ENCODE measurements at places on chromosomes 2 and 18.

DNA sequence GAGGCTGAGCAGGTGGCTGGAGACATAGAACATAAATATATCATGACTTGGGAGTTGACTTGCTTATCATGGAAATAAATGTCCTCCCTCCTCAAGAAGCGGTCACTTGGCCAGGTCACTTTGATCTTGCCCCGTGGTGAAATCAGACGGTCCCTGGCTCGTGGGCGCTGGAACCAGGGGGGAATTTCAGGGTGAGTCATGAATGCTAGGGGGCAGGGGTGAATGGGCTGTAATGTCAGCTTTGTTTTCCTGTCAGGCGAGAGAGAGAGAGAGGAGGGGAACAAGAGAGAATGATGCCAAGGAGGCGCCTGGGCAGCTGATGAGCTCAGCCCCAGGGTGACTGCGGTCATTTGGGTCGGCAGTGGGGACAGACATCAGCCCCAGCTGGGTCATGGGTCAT is 47.7 kb downstream of the RRM2 start:
- no peak for DNase-seq

GRCh38 chr2:138962686-138963085 is 182.5 kb upstream of the NXPH2 start:
- DNase-seq = no peak

DNA sequence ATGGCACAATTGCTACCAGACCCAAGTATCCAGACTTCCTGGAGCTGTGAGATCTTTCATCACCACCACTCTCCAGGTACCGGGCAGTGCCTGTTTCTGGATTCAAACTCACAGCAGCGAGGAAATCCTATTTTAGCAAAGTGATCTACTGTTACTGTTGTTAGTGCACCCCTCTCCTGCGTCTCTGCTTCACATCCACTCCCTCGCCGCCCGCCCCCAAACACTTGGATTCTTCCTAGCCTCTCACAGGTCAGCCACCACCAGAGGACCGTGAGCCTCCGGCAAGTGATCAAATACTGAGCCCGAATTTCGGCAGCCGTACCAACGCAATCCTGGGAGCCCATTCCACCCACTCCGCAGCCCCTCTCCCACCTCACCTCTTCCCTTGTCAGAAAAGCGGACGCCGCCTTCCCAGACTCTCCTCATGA is 519 bp downstream of the METTL4 start:
- DNase-seq = peak; percentile 37

GRCh38 chr2:190447766-190448165 is 39.6 kb downstream of the MFSD6 start:
- DNase-seq = no peak

DNA sequence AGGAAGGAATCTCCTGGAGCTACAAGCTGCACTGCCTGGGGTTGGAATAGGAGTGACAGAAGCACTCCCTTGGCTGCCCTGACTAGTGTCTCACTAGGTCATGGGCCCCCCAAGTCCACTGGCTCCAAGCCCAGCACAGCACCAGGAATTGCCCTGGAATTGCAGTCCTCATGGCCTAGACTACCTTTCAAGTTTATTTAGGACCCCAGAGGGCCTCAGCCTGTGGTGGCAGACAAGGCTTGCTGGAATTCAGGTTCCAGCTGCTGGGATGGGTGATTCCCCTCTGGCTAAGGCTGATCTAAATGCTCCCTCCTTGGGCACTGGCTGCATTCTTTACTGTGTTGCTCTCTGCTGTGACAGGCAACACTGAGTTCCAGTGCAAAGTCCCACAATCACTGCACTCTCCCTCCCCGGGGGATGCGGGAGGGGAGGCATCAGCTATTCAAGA is 14.0 kb downstream of the STRADB start:
- DNase-seq = no peak

GRCh38 chr2:177717831-177718618 is 325.5 kb downstream of the AGPS start:
- DNase-seq = no peak

DNA sequence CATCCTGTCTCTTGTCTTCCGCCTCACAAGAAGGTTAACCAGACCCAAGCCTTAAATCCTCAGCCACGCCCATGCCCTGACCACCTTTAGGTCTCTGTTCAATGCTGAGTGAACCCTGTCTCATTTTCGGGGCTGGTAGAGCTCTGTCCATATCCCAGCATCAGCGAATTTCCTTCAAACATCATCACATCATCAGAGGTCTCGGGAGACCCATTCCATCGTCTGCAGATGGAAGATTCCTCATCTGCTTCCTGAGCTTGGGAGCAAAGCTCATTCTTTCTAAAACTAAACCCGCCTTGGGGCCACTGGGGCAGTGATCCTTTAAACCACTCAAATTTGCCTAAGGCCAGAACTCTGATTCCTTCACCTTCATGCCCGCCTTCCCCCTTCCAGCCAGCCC is 173.7 kb downstream of the TTC32 start:
- DNase-seq = no peak

DNA sequence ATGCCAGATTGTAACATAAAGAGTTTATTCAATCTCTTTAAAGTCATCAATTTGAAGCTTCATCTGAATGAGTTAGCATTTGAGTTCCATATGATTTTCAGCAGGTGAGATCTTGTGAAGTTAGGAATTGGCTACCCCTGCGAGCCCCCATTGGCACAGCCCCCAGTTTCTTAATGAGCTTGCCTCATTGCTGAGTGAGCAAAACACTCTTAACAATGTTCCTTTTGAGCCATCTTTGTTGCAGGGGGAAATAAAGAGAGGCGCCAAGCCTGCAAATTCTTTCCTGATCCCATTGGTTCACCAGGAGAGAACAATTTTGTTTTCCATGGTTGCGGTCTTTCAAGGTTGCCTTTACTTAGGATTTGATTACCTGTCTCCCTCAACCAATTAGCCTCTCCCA is 18.7 kb downstream of the DPP10 start:
- no peak for DNase-seq

- DNase-seq = peak; percentile 40
These were observed 47.0 kb upstream of the RALBP1 start for GRCh38 chr18:9428301-9428706.

- no peak for DNase-seq
These were observed 211.9 kb downstream of the ALPK2 start for GRCh38 chr18:58416704-58417683.

DNA sequence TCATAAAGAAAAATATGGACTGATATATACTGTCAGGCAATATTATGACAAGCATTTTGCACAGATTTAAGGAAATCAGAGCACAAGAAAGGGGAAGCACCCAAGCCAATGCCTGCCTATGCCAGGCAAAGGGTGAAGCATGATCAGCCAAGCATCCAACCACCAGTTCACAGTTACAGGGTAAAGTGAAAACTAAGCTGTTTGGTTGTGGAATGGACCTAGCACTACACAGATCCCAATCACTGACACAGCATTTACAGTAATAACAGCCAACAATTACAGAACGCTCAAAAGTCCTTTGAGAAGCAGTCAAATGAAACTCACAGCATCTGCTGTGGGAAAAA is 90.3 kb downstream of the SP3 start:
- no peak for DNase-seq

DNA sequence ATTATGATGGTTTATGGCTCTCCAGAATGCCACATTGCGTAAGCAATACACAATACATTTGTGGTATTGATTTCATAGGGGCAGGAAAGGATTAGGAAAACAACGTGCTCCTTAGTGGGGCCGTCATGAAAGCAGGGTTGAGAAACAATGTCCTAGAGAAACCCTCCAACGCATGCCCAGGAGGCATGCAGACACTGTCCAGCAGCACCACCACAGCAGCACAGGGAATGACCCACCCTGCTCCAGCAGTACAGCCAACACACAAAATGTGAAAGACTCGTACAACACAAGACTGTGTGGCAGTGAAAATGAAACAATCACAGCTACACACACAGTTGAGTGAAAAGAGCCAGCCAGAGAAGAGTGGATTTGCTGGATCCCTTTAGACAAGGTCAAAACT is 66.3 kb downstream of the FAM168B start:
- DNase-seq = no peak

- no peak for DNase-seq
These were observed 14.2 kb downstream of the SCN9A start for GRCh38 chr2:166361351-166362153.

DNA sequence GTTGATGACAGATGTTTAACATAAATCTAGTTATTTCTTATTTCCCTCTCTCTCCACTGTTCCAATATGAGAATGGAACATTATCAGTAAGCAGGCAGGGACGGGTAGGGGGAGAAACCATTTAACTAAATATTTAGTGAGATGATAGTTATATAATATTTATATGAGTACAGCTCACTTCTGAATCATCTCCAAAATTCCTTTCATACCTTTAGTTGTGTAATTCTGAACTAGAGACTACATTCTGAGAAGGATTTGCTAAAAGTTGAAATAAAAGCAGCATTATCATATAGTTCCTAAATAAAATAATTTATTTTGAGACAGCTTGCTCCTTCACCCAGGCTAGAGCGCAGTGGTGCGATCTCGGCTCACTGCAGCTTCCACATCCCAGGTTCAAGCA is 41.4 kb downstream of the B4GALT6 start:
- DNase-seq = no peak

GRCh38 chr2:138493334-138493733 is 8.2 kb upstream of the SPOPL start:
- DNase-seq = no peak

- DNase-seq = no peak
These were observed 65.9 kb upstream of the TMEM200C start for GRCh38 chr18:5961097-5961827.

- DNase-seq = no peak
These were observed 224.5 kb downstream of the FAM210A start for GRCh38 chr18:13501891-13502290.

- no peak for DNase-seq
These were observed 11.9 kb downstream of the ADRA2B start for GRCh38 chr2:96104487-96104861.

- DNase-seq = no peak
These were observed 1.3 kb upstream of the ADI1 start for GRCh38 chr2:3520591-3520990.

- peak; percentile 15 for DNase-seq
These were observed 9.0 kb upstream of the DSEL start for GRCh38 chr18:67525328-67526099.

DNA sequence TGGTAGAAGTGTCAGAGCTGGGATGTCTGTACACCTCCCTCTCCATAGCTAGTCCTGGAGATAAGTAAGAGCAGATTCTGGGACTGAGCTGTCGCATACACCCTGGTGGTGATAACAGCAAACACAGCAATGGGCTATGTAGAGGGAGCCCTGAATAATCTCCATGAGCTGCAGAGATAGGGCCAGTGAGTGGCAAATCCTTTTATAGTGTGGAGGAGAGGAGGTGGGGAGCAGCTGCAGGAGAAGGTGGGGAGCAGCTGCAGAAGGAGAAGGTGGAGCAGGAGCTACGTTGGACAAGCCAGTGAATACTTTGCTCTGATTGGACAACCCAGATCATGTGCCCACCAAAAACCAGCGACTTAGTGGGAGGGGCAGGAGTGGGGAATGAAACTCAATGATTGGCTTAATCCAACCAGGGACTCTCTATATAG is 85.5 kb downstream of the TMEM247 start:
- DNase-seq = no peak

DNA sequence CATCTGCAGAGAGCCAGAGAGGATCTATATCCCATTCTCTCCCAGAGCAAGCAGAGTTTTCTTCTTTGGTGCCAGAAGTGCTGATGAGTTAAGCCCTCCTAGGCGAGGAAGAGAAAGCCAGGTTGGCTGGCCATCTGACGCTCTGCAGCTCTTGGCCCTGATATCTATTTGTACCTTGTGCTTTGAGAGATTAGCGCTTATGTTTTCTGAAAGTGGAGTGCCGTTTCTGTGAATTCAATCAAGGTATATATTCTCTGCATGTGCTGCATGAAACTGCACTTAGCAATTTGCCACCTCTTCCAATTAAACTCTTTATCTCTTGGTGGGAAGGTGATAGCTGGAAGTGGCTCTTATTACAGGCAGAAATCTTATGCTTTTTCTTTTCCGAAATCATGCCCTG is 177.5 kb downstream of the LPIN1 start:
- DNase-seq = no peak

DNA sequence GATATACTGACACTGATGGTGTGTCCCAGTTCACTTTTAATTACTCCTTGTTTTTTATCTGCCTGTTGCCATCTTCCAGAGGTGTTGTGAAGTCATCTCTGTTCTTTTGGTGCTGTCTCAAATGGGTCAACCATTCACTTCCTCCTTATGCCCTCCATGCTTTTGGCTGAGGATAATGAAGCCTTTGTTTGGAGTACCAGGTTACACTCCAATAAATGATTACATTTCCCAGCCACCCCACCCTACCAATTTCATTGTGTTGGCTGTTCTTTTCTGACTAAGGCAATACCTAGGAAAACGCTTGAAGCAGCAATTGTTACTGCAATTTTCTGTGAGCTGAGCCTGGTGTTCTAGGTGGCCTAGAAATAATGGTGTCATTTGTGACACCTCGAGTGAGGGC is 29.8 kb upstream of the ACTG2 start:
- DNase-seq = no peak

DNA sequence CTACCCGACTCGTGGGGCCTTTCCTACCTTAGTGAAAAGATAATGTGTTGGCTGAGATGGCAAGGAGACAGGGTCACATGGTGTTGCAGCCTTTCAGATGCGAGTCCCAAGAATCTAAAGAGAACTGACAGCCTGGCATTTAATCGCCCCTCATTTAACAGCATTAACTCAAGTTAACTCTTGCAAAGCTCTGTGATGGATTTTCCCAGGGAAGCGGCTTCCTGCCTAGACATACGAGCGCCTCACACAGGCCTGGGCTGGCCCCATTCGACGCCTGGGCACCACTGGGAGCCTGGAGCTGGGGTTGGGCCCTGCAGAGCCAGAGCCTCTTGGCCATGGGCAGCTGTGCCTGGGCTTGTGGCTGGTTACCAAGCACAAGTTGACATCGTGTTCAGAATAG is 140.8 kb downstream of the SEPTIN10 start:
- DNase-seq = no peak

DNA sequence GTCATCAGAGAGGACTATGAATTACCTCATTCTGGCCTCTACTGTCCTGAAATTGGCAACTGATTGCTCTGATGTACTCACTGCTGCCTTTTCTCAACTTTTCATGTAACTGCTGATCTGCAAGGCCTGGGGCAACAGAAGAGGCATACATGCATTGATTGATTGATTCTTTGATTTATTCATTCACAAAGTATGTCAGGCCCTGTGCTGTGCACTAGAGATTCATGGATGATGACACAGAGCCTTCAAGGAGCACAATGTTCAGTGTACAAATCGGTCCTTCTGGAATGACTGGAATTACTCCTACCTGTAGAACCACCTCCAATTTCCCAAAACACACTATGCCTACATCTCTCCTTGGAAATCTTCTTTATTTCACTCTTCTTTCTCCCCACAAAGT is 111.3 kb downstream of the LRATD1 start:
- no peak for DNase-seq

DNA sequence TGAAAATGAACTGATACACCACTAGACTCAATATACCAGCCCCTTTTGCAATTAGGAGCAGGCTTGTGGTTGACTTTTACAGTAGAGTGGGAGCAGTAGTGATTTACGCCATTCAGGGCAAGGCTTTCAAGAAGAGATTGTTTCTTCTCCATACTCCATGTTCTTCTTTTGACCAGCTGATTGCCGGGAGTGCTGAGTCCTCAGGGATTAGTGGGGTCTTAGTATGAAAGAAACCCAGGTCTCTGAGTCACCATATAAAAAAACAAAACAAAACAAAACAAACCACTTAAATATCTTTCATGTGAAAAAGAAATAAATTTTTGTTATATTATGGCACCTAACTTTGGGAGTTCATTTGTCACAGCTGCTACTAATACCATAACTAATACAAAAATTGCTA is 465.6 kb upstream of the TRIB2 start:
- no peak for DNase-seq

- no peak for DNase-seq
These were observed 165.9 kb upstream of the RND3 start for GRCh38 chr2:150653351-150653750.

GRCh38 chr2:48883661-48884060 is 128.1 kb upstream of the LHCGR start:
- no peak for DNase-seq
